T-helper 17 cell (primary cell): ENCODE measurements at places on chromosomes 6 and 20. TPM values are rescaled to one million over a fixed set of nuclear protein-coding genes. Genes with fewer than 3 reads are reported as not detected.

GRCh38 chr6:47335466-47335865 is 25.8 kb upstream of the TNFRSF21 start:
- no peak for DNase-seq

- DNase-seq, result no peak
These were observed 194.9 kb downstream of the SCP2D1 start for GRCh38 chr20:19008497-19008896.

GRCh38 chr20:62531046-62531838 is 55.4 kb upstream of the GATA5 start:
- DNase-seq, result no peak

DNA sequence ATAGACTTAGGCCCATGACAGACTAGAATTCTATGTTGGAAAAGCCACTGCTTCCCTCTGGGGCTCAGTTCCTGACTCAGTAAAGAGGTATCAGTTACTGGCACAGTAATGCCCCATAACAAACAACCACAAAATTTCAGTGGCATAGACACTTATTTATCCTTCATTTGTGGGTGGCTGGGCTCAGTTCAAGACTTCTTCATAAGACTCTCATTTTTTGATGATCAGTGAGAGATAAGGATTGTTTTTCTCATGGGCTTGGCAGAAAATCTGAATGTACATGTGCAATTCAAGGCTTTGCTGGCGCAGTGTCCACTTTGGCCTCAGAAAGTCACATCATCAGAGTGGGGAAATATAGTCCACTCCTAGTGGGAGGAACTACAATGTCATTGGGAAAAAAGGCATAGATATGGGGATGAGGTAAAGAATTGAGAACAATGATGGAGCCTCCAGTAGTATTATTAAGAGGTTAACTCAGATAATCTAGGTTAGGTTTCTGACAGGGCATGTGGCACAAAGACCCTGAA is 384.6 kb upstream of the FLRT3 start:
- DNase-seq, result no peak

DNA sequence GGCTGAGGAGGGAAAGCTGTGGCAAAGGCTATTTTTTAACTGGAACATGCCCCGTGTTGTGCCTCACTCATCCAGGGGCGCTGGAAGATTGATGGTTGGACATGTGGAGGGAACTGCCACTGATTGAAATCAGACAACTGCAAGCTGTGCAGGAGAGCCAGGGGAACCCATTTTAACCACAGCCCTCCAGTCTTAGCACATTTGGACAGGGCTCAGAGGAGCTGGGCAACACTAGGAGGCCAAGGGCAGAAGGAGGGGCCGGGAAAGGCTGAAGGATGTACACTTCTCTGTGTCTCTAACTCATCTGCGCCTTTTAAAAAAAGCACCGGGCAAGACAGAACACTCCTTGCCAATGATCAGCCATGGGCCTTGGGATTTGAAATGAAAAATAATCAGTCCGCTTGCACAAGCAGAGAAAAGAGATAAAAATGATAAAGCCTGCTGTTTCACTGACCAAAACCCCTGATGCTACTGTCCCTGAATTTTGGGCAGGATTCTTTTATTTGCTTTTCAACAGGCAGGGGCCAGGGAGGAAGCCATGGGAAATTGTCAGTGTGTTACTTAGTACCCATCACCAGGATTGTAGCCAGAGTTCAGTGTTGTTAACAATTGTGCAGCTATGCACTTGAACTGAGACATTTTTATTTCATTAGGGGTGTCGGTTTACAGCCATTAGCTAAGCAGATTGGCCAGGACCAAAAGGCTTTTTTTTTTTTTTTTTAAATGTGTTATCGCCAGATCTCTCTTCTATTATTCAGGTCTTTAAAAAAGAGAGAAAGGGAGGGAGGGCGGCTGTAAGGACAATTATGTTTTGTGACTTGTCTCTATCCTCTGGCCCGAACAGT is 109.3 kb upstream of the EYA4 start:
- no peak for DNase-seq

- no peak for DNase-seq
These were observed 40.7 kb upstream of the CCDC167 start for GRCh38 chr6:37540390-37540789.

- DNase-seq, result no peak
These were observed 931.1 kb downstream of the C6orf118 start for GRCh38 chr6:164378330-164378729.

GRCh38 chr6:107698146-107698545 is 126.0 kb downstream of the SCML4 start:
- no peak for DNase-seq

- no peak for DNase-seq
These were observed 312.3 kb downstream of the ESR1 start for GRCh38 chr6:152119831-152120230.

DZANK1 gene
- 3.9 TPM for total RNA-seq

DNA sequence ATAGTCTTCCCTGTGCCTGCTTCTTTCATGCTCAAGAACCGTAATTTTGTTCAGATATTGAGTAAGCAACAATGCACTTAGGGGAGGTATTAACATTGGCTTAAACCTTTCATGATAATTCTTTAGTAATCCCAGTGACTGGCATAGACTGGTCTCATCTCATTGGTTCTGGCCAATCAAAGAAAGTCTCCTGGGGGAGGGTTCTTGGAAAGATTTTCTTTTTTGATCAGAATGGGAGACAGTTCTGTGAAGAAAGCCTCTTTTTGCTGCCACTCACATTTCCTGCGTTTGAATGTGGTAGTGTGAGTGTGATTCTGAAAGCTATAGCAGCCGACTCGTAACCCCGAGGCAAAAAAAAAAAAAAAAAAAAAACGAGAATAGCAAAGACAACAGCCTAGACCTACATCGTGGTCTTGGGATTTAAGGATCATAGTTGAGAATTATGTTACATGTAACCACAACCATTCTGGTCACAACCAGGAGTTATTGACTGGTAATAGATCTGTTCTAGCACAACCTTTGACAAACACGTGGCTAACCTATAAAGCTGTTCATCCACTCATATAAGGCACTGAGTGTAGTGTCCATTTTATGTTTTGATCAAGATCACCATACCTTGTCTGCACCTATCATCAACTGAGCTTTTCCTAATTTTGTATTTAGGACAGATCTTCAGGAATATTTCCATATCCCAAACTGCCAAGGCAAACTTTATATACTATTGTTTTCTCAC is 15.1 kb upstream of the TMEM217 start:
- DNase-seq, result no peak

GRCh38 chr6:137827977-137828810 is 38.9 kb upstream of the TNFAIP3 start:
- no peak for DNase-seq

GRCh38 chr6:163814494-163815364 is 400.2 kb downstream of the QKI start:
- DNase-seq, result no peak

GRCh38 chr6:19325335-19325789 is 511.8 kb upstream of the ID4 start:
- no peak for DNase-seq

DNA sequence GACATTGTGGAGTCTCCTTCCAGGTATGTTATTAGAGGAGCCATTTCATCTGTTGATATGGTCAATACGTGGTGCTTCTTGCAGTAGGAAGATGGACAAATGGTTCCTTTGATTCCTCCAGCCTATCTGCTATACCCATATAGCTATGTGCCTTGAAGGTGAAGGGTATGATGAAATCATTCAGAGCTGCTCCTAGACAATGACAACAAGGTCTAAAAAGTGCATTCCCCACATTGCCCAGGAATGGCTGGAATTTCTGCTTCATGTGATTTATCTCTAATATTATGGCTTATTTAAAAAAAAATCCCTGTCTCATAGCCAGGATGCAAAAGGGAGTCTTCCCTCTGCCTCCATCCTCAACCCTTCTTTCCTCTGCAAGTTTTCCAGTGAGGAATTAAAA is 14.1 kb downstream of the DAAM2 start:
- DNase-seq, result no peak

DNA sequence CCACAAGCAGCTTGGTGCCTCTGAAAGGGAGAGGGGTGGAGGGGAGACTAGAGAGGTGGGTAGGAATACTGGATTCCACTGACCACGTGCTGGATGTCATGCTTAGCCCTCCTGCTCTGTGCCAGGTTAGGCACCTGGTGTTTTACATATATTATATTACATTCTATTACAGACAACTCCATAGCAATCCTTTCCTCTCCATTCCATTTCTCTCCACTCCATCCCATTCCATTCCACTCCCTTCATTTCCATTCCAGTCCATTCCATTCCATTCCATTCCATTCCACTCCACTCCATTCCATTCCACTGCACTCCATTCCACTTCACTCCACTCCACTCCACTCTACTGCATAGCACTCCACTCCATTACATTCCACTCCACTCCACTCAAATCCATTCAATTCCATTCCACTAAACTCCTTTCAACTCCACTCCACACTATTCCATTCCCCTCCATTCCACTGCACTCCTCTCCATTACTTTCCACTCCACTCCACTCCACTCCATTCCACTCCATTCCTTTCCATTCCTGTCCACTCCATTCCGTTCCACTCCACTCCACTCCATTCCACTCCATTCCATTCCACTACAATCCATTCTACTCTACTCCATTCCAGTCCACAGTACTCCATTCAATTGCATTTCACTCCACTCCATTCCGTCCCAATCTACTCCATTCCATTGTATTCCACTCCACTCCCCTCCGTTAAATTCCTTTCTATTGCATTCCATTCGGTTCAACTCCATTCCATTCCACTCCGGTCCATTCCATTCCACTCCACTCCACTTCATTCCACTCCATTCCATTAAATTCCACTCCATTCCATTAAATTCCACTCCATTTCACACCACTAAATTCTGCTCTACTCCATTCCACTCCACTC is 27.2 kb upstream of the DEFB125 start:
- no peak for DNase-seq

- no peak for DNase-seq
These were observed 40.4 kb upstream of the RAB23 start for GRCh38 chr6:57262488-57262887.

DNA sequence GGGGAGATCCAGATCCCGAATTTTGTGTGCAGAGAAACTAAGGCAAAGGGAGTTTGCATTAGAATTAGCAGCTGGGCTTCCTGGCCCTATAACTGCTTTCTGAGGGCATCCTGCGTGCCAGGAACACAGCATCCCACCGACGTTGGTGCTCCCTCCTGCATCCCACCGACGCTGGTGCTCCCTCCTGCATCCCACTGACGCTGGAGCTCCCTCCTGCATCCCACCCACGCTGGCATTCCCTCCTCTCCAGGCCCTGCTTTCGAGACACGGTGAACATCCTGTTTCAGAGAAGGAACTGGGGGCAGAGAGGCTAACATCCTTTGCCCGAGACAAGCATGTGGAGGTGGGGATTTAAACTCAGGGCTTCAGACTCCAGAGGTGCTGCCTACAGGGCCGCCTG is 44.4 kb downstream of the DACT2 start:
- no peak for DNase-seq

RXRB gene
- total RNA-seq, result 64.4 TPM

- DNase-seq, result no peak
These were observed 4.2 kb downstream of the NKX2-4 start for GRCh38 chr20:21393166-21393565.

KIF13A gene
- total RNA-seq, result 1.4 TPM

FAM83D gene
- total RNA-seq, result 3.3 TPM

- DNase-seq, result no peak
These were observed 286.6 kb downstream of the UBE3D start for GRCh38 chr6:82779041-82779440.

EPPIN gene
- total RNA-seq, result not detected

DNA sequence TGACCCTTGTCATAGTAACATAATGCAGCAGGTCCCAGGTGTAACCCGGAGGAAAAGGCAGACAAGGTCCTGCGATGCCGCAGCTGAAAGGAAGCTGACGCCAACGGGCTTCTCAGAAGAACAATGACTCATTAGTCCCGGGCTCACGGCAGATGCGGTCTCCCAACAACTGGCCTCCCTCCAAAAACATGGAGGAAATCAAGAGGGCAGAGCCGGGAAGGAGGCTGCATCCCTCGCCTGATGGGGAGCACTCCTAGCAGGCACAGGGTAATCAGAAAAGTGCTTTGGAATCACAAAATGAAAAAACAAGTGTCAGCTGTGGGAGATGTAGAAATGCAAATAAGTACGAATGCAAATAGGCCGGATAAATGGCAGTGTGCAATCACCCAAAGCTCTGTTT is 165.2 kb upstream of the AGPAT4 start:
- DNase-seq, result no peak

BPI gene
- total RNA-seq, result not detected

SLC26A8 gene
- total RNA-seq, result not detected

RSPO4 gene
- total RNA-seq, result not detected

SLC16A10 gene
- total RNA-seq, result 5.1 TPM

- no peak for DNase-seq
These were observed 36.6 kb upstream of the HIVEP1 start for GRCh38 chr6:11975353-11975977.

DNA sequence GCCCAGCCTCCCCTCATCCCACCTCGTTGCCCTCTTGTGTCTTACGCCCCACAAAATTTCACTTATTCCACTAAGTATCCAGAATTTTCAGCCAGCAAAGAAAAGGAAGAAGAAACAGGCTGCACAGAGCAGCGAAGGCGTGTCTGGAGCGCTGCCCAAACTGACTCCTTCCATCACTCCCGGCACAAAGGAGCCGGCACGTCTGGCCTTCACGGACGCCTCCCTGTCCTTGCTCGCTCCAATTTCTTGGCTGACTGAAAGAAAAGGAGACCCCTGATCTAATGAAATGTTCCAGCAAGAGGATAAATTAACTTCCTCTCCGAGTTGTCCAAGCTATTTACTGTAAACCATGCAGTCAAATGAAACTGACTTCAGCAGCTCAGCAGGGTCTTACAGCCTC is 152.3 kb upstream of the CDH4 start:
- DNase-seq, result no peak

CDH22 gene
- not detected for total RNA-seq

- no peak for DNase-seq
These were observed 30.5 kb upstream of the LYRM2 start for GRCh38 chr6:89669002-89669401.

DNA sequence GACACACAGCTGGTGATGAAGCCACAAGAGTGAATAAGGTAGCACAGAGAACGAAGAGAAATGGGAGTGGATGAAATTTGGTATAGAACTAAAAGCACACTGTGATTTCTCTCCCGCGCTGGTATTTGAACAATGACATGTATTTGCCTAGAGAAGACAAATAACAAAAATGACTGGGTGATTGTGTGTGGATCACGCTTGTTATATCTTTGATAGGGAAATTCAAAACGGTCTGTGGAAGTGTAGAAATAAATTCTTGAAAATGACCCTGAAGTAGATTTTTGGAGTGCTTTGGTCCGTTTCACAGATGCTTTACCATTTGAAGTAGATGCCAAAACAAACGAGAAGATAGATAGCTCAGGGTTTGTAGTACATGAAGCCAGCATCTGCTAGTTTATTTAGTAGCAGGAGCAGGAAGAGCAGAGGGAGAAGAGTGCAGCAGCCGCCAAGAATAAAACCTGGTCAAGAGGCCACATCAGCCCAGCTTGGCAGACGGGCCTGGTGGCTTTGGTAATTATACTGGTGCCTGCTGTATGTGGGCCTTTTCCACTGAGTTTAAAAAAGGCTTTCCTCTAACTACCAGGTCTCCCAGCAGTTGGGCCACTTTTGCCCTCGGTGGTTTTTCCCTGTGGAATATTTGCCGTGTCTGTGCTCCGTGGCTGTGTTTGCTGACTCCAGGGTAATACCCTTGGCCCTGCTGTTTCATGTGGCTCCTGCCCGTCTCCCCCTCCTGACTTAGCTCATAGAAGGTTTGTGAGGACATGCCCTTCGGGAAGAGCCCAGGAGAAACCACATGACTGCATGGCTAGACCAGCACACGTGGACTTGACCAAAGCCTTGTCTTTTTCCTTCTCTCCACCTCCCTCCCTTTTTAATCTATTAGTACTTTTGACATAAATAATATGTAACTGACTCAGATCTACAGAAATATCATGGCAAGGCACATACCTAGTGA is 294.0 kb downstream of the SOX4 start:
- no peak for DNase-seq

ZSCAN9 gene
- 1.6 TPM for total RNA-seq

MAVS gene
- 21.1 TPM for total RNA-seq
